Hematopoietic multipotent progenitor cell treated with erythropoietin and hydrocortisone succinate and interleukin-3 and kit ligand, for 8 days (in vitro differentiated cells): ENCODE measurements at places on chromosomes 2 and 18.

- no peak for DNase-seq
These were observed 150.8 kb downstream of the PXDN start for GRCh38 chr2:1593371-1594122.

GRCh38 chr2:162166174-162166573 lies 14.1 kb upstream of the GCG start:
- no peak for DNase-seq

DNA sequence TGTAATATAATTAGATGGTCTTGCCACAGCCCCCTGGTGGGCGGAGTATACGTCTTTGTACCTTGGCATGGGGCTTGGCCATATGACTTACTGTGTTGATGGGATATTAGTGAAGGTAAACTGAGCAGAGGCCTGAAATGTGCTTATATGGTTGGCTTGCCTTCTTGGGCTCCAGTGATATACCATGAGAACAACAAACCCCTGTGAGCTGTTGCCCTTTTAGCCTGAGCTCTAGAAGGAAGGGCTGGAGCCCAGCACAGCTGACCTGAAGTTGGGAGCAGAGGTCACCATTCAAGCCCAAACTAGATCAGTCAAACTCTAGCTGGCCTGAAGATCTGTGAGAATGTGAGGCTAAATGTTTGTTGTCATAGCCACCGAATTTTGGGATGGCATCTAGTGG lies 75.2 kb upstream of the CD302 start:
- no peak for DNase-seq

DNA sequence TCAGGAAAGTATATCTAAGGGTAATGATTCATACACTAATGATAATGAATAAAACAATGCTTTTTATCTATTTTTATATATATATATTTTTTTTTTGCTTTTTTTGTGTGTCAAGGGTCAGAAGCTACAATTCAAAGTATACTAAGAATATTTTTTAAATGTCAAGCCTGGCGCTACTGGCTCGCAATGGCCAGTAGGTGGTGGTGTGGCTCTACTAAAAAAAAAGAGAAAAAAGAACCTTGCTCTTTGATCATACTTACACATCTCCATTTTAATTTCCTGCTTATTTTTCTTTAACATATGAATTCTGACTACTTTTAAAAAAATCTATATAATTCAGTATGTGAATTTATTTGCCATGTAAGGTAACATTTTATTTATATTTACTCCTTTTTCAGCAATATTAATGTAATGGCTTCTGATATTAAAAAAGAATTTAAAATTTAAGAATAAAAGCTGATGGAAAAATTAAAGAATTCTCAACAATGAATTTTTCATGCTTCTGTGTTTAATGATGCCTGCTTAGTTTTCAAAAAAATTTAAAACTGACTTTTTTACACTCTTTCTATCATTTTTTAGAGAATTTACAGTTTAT lies 232.9 kb downstream of the GULP1 start:
- DNase-seq: peak; percentile 78

- DNase-seq: peak; percentile 11
These were observed 11.3 kb upstream of the MLPH start for GRCh38 chr2:237475704-237476141.

GRCh38 chr2:195779491-195779890 lies 122.5 kb downstream of the SLC39A10 start:
- no peak for DNase-seq

DNA sequence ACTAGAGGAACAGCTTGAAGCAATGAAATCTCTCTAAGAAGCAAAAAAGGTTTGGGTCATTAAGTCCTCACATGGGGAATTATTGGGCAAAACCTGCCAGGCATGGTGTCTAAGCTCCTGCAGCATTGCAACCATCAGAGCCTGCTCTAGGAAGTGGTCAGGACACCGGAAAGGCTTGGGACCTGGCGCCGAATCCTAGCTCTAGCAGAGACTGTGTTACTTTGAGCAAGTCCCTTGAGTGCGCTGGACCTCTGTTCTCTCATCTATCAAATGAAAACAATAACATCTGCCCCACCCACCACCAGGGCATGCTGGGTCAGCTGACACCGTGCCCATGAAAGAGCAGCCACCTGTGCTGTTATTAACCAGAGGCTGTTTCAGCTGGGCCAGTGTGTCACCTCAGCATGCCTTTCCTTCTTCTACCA lies 6.3 kb downstream of the TMEM127 start:
- DNase-seq: no peak

- no peak for DNase-seq
These were observed 102.5 kb downstream of the RIT2 start for GRCh38 chr18:43012951-43013350.

GRCh38 chr2:127560201-127560930 lies 24.9 kb downstream of the MYO7B start:
- DNase-seq: no peak

GRCh38 chr18:44889111-44889510 lies 208.4 kb downstream of the SETBP1 start:
- no peak for DNase-seq

DNA sequence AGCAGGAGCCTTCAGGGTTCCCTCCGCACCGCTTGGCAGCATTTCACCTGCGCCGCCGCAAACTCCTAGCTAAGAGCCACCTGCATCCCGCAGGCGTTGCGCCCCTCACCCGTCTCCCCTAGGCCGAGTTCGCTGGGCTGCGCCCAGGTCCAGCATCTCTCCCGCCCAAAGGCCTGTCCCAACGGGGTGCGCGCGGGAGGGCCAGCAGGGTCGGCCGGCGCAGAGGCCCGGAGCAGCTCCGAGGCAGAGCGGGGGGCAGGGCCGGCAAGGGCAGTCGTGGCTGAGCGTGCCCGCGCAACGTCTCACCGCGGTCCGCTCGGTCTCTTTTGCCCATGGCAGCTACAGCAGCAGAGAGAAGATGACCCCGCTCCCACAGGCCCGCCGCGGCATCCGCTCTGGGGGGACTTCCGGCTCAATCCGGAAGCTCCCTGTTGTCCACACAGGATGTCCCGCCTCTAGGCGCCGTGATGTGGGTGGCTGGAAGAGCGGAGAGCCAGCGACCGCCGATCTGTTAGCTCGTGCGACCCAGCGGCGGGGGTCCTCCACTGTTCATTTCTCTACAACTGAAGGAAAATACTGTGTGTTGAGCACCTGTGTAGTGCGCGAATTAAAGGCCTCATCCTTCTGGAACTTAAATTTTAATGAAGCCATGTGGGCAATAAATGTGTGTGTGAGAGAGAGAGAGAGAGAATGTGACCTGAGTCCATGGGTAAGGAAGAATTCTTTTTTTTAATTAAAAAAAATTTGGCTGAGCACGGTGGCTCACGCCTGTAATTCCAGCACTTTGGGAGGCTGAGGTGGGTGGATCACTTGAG lies at the start of gene ERCC3:
TSS of gene ERCC3 (minus strand) at position 397 of the 815 bp plus-strand sequence. CDS start at position 334, 63 bp downstream.
- DNase-seq: peak; percentile 91

GRCh38 chr2:219272995-219273394 lies 6.2 kb upstream of the DNAJB2 start:
- peak; percentile 51 for DNase-seq

GRCh38 chr2:98155716-98156115 lies 68.7 kb downstream of the VWA3B start:
- no peak for DNase-seq

DNA sequence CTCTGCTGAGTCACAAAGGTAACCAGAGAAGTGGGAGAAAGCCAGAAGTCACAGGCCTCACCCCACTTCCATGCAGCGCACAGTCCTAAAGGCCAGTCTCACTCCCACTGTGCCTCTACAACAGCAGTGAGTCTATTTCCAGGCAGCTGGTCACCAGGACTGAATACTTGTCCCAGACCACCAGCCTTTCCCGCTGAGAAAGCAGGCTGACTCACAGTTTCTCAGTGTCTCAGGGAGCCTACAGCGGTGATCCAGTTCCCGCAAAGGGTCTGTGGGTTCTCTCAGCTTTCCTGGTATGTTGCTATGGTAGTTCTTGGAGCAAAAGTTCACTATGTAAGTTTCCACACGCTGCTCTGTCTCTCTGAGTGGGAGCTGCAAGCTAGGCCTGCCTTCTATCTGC lies 622.5 kb downstream of the RNF144A start:
- DNase-seq: no peak

GRCh38 chr18:68448736-68449135 lies 266.2 kb downstream of the TMX3 start:
- no peak for DNase-seq

GRCh38 chr2:148887350-148888002 lies 12.4 kb downstream of the KIF5C start:
- DNase-seq: no peak

DNA sequence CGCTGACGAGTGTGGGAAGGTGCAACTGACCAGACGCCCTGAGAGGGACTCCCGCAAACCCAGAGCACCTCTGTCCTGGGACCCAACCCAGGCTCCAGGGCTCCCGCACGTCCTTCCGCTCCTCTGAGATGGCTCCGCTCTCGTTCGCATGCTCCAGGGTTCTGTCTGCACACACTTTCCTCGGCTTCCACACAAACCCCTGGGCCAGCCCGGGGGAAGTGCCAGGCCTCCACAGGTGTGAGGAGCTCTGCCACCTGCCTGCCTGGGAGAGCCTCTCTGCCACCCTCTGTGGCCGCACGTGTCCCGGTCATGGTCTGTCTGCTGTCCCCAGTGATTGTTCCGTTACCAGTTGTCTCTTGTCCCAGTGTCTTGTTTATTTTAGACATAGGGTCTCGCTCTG lies 222.9 kb downstream of the HDAC4 start:
- no peak for DNase-seq

GRCh38 chr2:204680576-204680975 lies 135.3 kb downstream of the PARD3B start:
- DNase-seq: no peak

GRCh38 chr2:12720754-12721378 lies 4.1 kb downstream of the TRIB2 start:
- DNase-seq: peak; percentile 52

DNA sequence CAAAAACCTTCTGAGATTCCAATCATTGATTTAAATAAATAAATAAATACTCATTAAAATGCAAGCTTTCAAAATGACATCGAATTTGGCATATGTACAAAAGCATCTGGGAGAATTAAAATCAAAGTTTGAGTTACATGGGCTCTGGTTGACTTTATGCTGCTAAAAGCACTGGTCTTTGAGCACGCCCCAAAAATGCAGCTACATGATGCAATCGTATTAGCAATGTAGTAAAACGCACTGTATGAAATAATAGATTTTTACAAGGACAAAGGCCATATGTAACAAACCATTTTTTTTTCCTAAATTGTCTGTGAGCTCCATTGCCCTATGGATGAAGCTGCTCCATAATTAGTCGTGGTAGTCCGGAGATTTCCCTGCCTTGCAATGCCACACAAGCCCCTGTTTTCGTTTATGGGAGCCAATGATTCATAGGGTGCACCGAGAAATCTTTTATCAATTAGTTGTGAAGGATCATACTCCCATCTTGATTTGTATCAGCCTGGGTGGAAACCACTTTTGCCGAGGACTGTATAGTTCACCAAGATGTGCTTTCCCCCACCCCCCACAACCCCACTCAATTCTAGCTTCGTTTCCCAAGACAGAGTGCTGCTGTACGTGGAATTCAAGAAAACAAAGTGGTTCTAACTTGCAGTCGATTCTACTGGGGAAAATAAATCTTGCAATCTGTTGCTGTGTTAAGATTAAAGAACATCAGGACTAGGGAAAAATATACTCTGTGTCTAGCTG lies 268.4 kb downstream of the IRS1 start:
- no peak for DNase-seq

GRCh38 chr2:189304360-189304759 lies 124.8 kb upstream of the COL5A2 start:
- no peak for DNase-seq
